Activated naive CD4-positive, alpha-beta T cell treated with anti-CD3 and anti-CD28 coated beads for 36 hours (primary cell): ENCODE measurements at places on chromosomes 6 and 20.

GRCh38 chr6:75308250-75308988 is 23.8 kb upstream of the TMEM30A start:
- DNase-seq, result no peak

- no peak for DNase-seq
These were observed 36.8 kb downstream of the RSPH3 start for GRCh38 chr6:158963020-158963808.

DNA sequence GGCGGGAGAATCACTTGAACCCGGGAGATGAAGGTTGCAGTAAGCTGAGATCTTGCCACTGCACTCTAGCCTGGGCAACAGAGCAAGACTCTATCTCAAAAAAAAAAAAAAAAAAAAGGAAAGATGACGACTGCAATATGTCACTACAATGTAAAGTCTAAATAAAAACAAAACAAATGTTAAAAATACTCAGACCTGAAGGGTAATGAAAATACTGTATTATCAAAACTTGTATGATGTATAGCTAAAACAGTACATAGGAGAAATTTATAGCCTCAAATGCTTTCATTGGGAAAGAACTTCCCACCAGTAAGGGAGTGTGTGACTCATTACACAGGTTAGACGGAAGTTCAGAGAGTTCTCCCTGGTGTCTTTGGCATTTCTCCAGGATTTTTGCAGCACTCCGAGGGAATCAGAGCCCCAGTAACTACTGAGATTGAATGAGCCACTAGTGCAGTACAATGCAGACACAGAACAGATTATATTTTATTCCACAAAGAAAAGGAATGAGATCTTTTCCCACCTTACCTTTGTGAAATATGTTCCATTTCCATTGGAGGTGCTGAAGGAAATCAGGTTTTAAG is 12.5 kb upstream of the RALGAPB start:
- DNase-seq, result no peak

DNA sequence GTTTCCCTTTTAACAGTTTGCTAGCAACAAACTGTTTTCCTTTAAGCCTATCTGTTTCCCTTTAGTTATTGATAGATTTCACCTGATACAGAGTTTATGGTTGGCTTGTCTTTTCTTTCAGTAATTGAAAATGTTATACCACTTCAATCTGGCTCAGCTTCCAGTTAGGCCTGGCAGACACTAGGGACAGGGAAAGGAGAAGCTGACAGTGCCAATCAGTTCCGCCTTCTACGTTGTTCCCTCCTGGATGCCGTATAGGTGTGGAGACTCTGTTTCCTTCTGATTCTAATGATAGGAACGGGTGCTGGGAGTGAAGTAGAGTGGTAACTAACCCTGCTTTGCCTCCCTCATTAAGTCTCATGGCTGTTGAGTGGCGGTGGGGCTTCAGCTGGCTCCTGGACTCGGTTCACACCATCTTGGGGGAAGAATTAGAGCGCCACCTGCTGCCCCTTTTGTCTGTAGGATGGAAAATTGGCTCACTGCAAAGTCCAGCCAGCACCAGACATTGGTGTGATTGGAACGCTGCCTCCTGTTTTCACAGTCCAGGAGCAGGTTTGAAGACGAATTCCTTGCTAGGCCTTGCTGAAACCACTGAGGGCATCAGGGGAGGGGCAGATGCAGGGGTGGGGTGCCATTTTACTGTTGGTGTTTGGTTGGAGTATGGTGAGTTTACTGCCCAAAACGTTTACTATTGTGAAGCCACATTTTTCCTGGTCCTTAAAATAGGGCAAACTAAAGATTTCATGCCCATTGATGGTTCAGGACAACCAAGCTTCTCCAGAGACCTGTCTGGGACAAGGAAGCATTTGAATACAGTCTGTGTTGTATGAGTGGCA is 1729.5 kb downstream of the GRIK2 start:
- peak; percentile 42 for DNase-seq

DNA sequence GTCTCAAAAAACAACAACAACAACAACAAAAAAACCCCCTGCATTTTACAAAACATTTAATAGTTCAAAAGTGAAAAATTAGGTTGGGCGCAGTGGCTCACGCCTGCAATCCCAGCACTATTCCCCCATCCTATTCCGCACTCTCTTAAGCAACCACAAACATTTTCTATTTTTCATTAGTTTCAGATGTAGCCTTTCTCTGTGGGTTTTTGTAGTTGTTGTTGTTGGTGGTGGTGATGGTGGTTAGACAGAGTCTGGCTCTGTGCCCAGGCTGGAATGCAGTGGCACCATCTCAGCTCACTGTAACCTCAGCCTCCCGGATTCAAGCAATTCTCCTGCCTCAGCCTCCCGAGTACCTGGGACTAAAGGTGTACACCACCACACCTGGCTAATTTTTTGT is 6.4 kb upstream of the GMNN start:
- DNase-seq, result no peak

DNA sequence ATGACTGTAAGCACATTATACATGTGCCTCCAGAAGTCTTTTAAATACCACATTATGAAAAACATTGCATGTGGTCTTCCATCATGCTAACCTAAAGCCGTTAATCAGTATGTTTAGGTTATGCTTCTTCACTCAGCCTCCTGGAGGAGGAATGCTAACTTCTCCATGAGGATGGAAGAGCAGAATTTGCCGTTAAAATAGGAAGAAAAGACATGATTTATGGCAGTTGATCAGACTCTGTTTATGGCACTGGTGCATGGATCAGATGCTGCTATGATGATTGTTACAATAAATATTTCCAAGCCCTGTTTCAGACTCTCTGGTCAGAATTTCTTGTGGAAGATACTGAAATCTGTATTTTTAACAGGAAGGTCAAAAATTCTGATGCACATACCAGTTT is 31.7 kb downstream of the MAP3K4 start:
- DNase-seq, result no peak

- no peak for DNase-seq
These were observed 23.0 kb upstream of the RBPJL start for GRCh38 chr20:45283551-45284057.

- DNase-seq, result no peak
These were observed 107.4 kb upstream of the TNFAIP3 start for GRCh38 chr6:137759624-137760023.

GRCh38 chr6:150654608-150655007 is 54.9 kb downstream of the PLEKHG1 start:
- DNase-seq, result no peak

DNA sequence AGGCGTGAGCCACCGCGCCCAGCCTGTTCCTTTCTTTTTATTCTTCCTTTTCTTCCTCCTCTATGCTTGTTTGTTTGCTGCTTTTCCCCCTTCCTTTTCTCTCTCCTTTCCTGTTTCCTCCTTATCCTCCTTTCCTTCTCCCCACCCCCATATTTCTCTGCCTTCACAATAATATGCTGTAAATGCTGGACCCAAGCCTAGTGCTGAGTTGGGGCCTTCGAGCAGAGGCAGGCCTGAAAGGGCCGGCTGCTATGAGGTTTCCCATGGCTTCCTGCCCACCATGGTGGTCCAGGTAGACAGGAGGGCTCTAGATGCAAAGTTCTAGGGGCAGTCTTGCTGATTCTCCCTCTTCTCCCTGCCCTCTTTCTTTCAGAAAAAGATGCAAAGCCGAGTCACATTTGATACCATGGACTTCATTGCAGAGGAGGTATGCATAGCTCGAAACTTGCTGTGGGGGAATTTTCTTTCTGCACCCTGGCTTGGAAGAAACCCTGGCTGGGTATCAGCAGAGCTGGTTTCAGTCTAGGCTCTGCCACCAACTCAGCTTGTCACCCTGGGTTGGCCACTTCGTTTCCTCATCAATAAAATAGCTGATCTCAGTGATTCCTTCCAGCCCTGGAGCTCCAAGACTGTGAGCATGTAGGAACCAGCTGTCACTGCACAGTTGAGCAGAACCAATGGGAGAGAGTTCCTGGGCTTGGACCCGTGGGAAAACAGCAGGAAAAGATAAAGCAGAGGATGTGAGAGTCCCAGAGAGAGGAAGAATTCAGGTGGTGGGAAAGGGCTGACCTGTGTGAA is 7.4 kb downstream of the CNBD2 start:
- DNase-seq, result no peak

DNA sequence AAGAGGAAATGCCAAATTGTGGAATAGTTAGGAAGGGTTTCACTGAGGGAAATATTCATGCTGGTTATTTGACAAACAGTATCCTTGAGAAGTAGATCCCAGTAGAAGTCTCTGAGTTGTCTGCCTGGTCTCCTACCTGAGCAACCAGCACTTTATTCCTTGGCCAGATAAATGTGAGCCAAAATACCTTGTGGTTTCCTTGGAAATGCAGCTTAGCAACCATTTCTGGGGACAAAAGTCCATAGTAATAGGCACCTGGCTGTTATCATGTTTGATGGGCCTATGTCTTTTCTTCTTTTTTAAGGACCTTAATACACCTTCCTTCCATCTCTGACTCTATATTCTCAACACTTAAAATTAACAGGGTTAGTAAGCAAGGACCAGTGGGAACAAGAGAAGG is 217.1 kb upstream of the MARCKS start:
- no peak for DNase-seq

- no peak for DNase-seq
These were observed 268.8 kb downstream of the ARID1B start for GRCh38 chr6:157045831-157046454.

- DNase-seq, result no peak
These were observed 8.8 kb upstream of the SUPT3H start for GRCh38 chr6:45386501-45386900.

DNA sequence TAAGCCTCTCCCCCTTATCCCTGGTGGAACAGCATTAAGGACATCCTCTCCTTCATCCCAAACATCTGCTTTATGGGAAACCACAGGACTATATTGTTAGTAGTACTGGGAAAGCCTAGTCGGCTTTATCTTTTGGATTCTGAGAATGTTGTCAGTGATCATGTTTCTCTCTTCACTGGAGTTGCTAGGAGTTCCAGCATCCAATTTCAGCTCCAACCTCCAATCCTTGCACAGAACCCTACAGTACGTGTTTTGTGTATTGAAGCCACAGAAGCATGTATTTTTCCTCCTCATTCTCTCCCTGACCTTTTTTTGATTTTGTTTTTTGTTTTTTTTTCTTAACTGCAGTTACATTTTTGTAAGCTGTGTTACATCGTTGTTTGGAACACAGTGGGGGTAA is 84.0 kb downstream of the PHACTR3 start:
- DNase-seq, result no peak

DNA sequence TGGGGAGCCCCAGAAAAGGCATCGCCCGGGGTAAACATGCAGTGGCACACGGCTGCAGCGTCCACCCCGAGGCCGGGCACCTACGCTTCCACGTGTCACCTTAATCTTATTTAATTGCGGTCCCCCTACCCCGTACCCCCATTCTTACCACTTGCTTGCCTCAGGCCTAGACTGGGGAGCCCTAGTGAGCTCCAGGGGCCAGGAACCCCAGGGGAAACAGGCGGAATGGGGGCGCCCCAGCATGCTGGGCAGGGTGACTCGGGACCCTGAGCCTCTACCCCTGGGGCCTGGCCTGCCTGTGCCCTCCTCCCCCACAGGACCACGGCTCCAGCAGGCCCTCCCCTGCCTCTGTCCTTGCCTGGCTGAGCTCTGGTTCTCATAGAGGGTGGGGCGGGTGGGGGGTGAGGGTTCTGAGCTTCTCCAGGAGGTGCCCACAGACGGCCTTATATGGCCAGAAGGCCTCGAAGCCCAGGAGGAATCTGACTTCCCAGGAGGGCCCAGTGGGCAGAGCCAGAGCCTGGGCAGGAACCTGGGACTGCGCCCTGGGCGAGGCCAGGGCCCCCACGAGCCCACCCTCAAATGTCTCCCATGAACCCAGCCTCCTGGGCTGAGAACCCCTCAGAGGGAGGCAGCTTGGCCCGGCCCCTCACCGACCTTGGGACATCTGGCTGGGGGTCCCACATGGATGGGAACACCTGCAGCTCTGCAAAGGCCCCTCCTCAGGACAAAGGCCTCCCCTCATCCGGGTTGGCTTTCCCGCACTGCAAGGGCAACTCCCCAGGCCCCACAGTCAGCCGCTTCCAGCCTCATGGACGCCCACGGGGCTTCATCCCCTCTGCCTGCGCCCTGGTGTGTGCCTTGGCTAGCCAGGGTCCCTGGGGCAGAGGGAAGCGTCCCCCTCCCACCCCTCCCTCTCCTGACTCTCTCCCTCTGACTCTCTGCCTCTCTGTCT is 5.2 kb upstream of the LAMA5 start:
- DNase-seq, result no peak

DNA sequence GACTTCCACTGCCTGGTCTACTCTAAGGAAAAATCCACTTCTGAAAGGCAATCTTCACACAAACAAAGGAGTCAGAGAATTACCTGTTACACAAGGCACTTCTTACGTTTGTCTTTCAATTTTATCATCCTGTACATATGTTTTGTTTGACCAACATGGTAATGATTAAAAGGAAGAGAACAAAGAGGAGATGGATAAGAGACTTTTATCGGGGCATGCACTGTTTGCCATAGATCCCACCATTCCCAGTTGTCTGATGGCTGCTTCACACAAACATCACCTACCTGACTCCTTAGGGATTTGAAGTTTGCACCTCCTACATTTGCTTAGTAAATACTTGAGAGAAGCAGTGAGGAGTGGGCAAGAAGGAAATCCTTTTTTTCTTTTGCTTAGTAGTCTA is 87.1 kb downstream of the BFSP1 start:
- no peak for DNase-seq

- DNase-seq, result no peak
These were observed 1.1 kb downstream of the L3MBTL1 start for GRCh38 chr20:43508604-43509040.

DNA sequence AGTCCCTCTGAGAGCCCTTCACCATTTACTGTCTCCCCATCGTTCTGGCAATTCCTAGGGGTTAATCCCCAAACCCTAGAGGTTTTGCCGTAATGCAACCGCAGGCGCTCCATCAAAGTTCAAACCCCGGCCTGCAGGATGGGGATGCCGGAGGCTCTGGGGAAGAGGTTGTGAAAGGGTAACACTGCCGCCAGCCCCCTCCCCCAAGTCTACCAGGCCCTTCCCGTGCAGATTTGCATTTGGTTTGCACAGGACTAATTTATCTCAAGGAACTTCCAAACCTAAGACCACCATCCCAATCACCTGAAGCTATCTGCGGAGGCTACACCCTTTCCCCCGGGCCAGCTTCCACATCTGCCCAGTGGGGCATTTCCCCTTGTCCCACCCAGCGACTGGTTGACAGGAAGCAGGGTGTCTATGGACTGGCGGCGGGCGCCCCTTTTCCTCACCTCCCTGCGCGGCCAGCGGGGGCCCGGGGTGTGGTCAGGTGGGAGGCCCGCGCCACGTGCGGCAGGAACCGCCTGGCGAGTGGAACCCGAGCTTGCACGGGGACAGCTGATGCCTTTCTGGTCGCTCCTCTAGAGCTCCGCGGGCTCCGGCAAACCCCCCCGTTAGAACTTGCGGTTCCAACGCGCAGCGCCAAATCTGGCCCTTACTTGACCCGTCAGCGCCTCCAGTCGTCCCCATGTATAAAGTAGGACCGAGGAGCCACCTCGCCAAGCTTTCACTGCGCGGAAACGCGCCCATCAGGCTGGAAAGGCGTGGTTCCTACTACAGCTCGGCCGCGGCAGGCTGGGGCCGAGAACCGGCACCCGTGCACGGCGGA is 9.4 kb upstream of the SLC4A11 start:
- peak; percentile 50 for DNase-seq

GRCh38 chr6:164124986-164125385 is 710.5 kb downstream of the QKI start:
- no peak for DNase-seq
